Osteocyte (in vitro differentiated cells): ENCODE measurements at places on chromosomes 5 and 9. TPM values are rescaled to one million over a fixed set of nuclear protein-coding genes. Genes with fewer than 3 reads are reported as not detected.
A peak's percentile ranks its signal among the peaks of the same experiment; 100 is the strongest.

DNA sequence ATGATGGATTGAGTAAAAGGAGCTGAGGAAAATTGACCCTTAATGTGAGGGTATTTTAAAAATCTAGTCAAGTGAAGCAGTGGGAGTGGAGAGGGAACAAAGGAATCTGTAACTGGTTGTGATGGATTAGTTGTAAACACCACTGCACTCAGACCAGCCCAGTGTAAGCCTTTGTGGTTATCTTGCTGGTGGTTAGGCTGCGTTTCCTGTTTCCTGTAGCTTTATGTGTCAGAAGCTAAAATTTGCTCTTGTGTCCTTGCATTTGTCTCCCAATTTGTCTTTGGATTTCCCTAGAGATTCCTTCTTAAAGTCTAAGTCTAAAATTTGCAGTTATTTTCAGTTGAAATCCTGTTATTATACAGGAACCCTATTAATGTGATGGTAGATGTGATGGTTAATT is 6.3 kb downstream of the IFNA21 start:
- no peaks in the 10 kb centered on the region for H3K36me3 ChIP-seq
- no peak for DNase-seq
- no peak overlapping the region for H3K27ac ChIP-seq
- peaks cover 45% of the 10 kb centered on the region for H3K27me3 ChIP-seq
- no peak overlapping the region for H3K4me3 ChIP-seq

DNA sequence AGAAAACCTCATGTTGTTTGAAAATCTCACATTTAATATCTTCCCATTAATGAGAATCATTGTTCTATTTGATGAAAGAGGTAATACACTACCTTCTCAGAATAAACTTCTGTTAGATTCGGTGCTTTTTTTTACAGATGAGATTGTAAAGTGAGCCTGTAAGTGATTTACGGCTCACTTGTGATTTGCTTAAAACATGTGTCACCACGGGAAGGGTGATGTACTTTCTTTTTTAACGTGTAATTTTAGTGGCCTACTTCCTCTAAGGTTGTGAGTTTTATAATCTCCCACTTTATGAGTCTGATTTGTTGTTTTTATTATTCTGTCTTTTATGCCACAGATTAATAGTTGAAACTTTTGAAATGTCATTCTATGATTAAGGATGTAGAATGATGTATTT is 15.9 kb downstream of the ANXA1 start:
- DNase-seq: no peak
- H3K27ac ChIP-seq: no peak overlapping the region
- no peak overlapping the region for H3K4me3 ChIP-seq
- no peaks in the 10 kb centered on the region for H3K27me3 ChIP-seq
- no peaks in the 10 kb centered on the region for H3K4me1 ChIP-seq

Gene LCN9
- not detected in 2 replicates for total RNA-seq

Gene BTNL8
- not detected in 2 replicates for total RNA-seq

DNA sequence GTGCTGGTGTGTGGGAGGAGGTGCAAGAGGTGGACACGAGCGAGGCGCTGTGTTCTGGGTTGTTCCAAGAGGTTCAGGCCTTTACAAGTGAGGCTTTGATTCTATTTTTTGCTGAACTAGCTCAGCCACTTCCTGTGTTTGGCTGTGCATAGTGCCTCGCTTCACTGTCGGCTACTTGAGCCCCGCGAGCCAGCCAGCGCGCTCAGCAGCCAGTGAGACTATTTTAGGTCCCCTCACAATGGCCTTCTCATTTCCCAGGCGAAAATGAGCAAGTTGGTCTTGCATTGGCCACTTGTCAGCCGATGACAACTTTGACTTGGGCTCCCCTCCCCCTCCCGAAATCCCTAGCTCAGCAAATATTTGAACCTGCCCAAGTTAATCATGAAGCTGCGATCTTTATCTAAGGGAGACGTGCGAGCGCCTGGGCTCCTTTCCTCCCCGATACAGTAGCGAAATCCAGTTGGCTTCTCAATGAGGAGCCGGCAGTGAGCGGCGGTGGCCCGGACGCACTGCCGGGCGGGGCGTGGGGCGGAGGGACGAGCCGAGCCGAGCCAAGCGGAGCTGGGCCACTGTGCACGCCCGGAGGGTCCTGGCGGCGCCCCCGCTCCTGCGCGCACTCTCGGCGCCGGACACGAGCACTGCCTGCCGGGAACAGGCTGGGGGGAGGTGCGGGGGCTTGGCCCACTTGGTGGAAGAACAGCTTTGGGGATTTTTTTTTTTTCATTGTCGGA is 72.6 kb downstream of the PIK3R1 start:
- no peaks in the 10 kb centered on the region for H3K27me3 ChIP-seq
- H3K4me3 ChIP-seq: peak overlapping the region; percentile 84
- H3K36me3 ChIP-seq: peaks cover 11% of the 10 kb centered on the region
- peak; percentile 87 for DNase-seq
- peaks cover 62% of the 10 kb centered on the region for H3K4me1 ChIP-seq

DNA sequence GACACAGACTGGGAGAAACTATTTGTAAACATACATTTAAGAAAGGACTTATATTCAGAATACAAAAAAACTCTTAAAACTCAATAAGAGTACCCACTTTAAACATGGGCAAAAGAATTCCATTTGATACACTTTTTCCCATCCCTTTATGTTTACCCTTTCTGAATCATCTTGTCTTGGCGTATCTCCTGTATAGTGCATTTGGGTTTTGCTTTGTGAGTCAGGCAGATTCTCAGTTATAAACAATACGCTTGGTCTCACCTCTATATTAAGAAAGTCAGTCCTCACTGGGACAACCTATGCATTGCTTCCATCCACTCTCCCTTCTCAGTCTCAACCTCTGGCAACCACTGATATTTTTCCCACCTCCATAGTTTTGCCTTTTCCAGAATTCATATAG is 27.3 kb upstream of the ADAMTS6 start:
- H3K27me3 ChIP-seq: no peaks in the 10 kb centered on the region
- no peak for DNase-seq
- H3K4me1 ChIP-seq: peaks cover 8% of the 10 kb centered on the region
- no peak overlapping the region for H3K4me3 ChIP-seq
- no peaks in the 10 kb centered on the region for H3K36me3 ChIP-seq

Gene SLCO6A1
- 0.65 and 0.78 TPM in 2 replicates for total RNA-seq

Gene PHF24
- not detected in 2 replicates for total RNA-seq
